ENCODE measurements at places on chromosomes 2 and 18.

DNA sequence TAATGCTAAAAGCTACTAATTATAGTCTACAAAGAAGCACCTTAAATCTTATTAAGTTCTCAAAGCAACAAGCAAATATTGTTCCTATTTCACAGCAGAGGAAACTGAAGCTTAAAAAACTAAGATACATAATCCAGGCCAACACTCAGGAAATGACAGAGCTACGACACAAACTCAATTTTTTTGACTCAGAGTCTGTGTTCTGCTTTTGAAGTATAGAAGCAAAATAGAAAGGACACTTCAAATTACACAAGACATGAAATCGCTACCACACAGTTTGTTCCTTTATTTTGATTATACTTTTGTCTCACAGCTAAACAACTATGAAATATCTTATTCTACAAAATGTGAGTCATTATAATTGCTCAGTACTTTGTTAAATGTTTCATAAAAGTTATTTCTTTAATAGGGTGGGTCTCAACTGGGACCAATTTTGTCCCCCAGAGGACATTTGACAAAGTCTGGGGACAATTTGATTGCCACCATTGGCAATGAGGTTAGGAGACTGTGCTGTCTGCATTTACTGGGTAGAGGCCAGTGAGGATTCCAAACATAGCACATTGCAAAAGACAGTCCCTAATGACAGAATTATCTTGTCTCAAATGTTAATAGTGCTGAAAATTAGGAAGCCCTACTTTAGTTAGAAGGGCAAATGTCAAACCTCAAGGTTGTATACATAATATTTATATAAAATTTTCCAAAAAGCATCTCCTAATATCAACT lies 101.5 kb upstream of the GRB14 start:
- no peaks in the 10 kb centered on the region for H3K27me3 ChIP-seq
- H3K4me3 ChIP-seq, result no peak overlapping the region
- H3K4me1 ChIP-seq, result peaks cover 2% of the 10 kb centered on the region
- H3K27ac ChIP-seq, result no peak overlapping the region
- H3K36me3 ChIP-seq, result no peaks in the 10 kb centered on the region

DNA sequence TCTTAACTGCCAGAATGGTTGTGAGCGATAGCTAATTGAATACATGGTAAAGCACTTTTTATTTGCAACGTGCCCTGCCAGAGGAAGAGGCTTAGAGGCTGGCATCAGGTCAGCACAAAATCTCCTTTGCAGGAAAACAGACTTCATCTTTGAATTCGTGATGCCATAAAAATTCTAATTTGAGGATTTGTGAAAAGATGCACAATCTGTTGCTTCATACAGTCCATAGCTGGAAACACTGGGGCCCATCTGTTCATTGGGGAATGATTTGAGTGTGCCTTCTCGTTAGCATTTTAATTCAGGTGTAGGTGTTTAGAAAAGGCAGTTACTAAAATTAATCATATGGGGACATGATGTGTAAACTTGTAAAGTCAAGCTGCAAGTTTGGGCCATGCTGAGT lies 876.0 kb downstream of the SLC4A3 start:
- H3K36me3 ChIP-seq, result no peaks in the 10 kb centered on the region
- no peaks in the 10 kb centered on the region for H3K4me1 ChIP-seq
- DNase-seq, result no peak
- H3K27ac ChIP-seq, result no peak overlapping the region
- no peaks in the 10 kb centered on the region for H3K27me3 ChIP-seq

GRCh38 chr18:23871410-23871809 lies 143.1 kb upstream of the TTC39C start:
- H3K27me3 ChIP-seq, result no peaks in the 10 kb centered on the region
- no peak overlapping the region for H3K27ac ChIP-seq
- H3K4me1 ChIP-seq, result peaks cover 4% of the 10 kb centered on the region
- peak; percentile 92 for DNase-seq
- no peaks in the 10 kb centered on the region for H3K36me3 ChIP-seq

DNA sequence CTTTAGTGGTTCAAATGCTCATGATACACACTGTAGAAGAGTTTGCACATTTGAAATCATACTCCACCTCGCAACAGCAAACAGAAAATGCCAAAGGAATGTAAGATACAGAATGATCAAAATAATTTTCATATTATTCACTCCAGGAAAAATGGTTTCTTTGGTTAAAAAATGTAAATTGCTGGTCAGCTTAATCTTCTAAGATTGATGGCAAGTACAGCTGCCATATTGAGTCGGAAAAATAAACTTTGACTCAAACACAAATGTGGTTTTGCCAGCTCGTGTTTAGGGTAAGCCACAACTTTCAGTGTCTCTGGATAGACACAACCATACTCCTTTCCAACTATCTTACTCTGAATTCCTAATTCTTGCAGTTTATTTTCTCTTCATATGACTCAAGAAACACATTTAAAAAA lies 154.9 kb upstream of the SMIM21 start:
- H3K27ac ChIP-seq, result no peak overlapping the region
- no peaks in the 10 kb centered on the region for H3K36me3 ChIP-seq
- no peak overlapping the region for H3K4me3 ChIP-seq
- H3K27me3 ChIP-seq, result no peaks in the 10 kb centered on the region
- no peak for DNase-seq
- no peaks in the 10 kb centered on the region for H3K4me1 ChIP-seq

Data from trophoblast cell (in vitro differentiated cells and primary cell).